ENCODE measurements at places on chromosomes 16 and 17.

DNA sequence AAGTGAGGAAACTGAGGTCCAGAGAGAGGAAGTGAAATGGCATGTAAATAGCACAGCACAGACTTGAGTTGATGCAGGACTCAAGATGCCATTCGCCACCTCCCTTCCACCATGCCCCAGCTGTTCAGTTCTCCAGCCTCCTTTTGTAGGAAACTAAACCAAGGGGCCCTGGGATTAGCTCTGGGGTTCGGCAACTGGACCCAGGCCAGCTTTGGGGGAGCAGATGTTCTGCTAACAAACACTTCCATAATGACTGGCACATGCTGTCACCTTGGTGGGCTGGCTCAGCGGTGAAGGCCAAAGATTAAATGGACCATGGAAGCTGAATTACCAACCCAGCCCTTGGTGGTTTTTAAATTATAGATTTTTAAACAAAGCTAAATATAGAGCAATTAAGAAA, 77.0 kb downstream of the IRX6 start:
- DNase-seq = no peak

- no peak for DNase-seq
Observed at GRCh38 chr17:79919164-79919585, 79.9 kb upstream of the CBX4 start.

DNA sequence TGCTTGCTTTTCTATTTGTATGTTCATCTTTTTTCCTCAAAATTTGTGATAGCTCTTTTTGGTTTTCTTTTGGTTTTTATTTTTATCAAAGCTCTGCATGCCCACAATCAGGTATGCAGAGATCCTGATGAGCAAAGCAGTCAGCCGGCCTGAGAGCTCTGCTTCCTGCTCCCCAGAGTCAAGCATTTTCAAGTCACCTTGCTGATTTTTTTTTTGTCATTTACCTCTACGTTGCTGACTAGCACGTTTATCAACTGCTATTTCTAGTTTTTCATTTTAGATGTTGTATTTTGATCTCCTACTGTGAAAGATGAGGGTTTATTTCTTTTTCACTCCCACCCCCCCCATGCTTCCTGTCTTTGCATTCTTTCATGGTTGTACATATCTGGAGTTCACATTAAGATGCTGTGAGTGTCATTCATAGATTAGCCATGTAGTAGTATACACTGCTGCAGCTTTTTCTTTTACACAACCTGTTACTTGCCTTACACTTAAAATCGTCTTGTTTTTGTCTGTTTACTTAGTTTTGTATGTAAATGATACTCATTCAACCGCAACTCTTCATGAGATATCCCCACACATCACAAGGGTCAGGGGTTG, 196.2 kb downstream of the LGALS9B start:
- no peak for DNase-seq

- no peak for DNase-seq
Observed at GRCh38 chr16:66681676-66682075, 14.9 kb downstream of the CMTM4 start.

DNA sequence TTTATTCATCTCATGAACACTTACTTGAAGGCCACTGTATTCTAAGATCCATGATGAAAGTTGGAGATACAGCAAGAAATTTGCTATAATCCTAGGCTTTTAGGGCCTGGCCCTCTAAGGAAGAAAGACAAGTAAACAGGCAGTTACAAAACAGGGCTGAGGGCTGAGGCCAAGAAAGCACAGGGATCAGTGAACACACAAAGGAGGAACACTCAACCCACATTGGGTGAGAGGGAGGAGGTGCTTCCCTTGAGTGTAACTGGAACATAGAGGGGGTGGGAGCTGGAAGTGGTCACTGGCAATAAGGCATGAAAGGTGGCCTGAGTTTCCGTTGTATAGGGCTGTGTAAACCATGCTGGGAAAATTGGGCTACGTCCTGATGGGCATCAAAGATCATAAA, 112.2 kb downstream of the ZNF18 start:
- DNase-seq = no peak
